NCI-H2081 treated with DMSO at 0.1 percent for 48 hours (cell line): ENCODE measurements at places on chromosomes 2 and 18.

- DNase-seq, result no peak
Measured at GRCh38 chr2:151757861-151758260, 23.6 kb upstream of the NEB start.

DNA sequence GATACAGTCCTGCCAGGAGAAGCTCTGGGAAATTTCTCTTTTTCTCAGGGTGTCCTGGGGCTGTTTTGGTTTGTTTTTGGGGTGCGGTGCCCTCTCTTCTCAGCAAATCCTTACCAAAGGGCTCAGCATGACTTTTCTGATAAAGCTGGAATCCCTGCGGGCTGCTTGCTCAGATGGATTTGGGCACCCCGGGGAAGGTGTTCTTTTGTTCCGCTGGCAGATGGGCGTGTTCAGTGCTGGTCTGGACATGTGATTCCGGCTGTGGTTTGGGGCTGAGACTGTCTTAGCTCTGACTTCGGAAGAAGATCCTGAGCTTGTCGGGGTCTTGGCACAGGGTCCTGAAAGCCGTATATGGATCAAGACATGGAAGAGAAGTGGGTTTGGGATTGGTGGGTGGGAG, 134.2 kb upstream of the SPRED2 start:
- no peak for DNase-seq

- no peak for DNase-seq
Measured at GRCh38 chr2:43294973-43295603, 68.7 kb upstream of the ZFP36L2 start.

GRCh38 chr2:200026332-200027230, 71.2 kb downstream of the MAIP1 start:
- no peak for DNase-seq

DNA sequence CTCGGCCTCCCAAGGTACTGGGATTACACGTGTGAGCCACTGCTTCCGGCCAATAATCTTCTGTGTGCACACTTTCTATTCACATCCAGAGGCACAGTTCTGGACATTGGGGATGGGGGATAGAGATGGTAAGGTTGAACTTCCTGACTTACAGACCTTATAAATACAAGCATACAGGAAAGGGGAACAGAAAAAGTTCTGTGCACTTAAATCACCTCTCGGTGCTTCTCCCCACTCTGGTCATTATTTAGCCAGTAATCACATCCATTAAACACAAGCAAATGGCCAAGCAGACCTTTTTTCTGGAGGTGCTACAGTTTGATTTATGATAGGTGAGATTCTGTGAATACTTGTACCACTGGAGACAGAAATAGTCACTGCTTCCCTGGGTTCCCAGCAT, 110.6 kb downstream of the CRIM1 start:
- no peak for DNase-seq

DNA sequence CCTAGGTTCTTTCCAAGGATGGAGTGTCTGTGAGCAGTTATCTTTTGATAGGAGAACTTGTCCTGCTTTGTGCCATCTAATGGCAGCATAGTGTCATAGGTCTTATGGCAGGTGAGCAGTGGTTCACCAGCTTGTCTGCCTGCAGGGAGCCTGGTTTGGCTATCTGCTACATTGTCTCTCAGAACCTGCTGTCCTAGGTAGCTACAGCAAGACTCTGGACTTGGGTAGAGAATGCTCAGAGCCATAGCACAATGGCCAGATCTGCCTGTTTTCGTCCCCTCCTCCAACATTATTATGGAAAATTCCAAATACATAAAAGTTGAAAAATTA, 28.3 kb downstream of the AGFG1 start:
- DNase-seq, result no peak

GRCh38 chr2:85750587-85751575, 2.9 kb upstream of the ATOH8 start:
- DNase-seq, result no peak

DNA sequence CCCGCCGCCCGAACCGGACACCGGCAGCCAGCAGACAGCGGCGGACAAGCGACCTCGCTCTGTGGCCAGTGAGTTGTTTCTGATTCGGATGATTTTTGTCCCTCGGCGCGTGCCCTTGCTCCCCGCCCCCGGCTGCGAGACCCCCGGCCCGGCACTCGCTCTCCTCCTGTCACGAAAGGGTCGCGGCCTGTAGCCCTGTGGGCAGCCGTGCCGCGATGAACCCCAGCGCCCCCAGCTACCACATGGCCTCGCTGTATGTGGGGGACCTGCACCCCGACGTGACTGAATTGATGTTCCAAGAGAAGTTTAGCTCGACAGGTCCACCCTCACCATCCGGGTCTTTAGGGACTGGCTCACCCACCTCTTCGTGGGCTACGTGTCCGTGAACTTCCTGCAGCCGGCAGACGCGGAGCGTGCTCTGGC, 1257.5 kb upstream of the ACVR2A start:
- no peak for DNase-seq

DNA sequence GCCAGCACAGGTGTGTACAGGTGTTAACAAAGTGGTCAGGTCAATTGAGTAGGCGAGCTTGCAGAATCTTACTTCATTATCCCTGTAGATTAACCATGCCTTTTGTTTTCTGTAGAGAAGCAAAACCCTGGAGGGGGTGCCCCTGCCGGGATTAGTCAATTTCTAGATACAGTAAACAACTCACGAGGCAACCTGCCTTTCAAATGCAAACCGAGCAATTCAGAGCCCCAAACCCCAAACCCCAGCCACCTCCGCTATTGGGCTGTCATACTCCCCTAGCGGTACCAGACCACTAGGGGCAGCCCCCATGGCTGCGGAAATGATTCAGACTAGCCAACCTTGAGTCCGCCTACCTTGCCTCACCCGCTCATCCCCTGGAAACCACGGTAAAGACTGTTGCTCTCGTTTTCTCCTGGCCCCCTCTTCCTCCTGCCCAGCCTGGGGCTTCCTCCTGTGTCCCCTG, 61.4 kb upstream of the KIF5C start:
- DNase-seq, result no peak

GRCh38 chr2:207514451-207514850, 15.3 kb upstream of the CREB1 start:
- DNase-seq, result no peak

GRCh38 chr2:109468893-109469292, 144.9 kb downstream of the SEPTIN10 start:
- no peak for DNase-seq

GRCh38 chr18:50424877-50425690, 50.2 kb downstream of the SKA1 start:
- no peak for DNase-seq

- no peak for DNase-seq
Measured at GRCh38 chr2:233117351-233117750, 57.2 kb downstream of the INPP5D start.

DNA sequence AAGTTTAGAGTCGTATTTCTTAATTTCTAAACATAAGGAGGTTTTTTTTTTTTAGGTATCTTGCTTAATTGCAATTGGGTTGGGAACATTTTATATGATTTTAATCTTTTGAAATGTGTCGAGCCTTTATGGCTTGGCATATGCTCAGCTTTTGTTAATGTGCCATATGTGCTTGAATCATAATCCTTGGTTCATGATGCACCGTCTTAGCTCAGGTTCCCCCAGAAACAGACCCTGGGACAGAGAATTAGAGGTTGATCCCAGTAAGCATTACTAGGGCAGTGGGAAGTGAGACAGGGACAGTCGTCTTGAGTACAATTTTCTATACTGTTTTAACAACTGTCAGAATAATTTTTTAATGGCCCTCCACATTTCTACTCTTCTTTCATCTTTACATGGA, 9.3 kb downstream of the CHCHD5 start:
- DNase-seq, result no peak

DNA sequence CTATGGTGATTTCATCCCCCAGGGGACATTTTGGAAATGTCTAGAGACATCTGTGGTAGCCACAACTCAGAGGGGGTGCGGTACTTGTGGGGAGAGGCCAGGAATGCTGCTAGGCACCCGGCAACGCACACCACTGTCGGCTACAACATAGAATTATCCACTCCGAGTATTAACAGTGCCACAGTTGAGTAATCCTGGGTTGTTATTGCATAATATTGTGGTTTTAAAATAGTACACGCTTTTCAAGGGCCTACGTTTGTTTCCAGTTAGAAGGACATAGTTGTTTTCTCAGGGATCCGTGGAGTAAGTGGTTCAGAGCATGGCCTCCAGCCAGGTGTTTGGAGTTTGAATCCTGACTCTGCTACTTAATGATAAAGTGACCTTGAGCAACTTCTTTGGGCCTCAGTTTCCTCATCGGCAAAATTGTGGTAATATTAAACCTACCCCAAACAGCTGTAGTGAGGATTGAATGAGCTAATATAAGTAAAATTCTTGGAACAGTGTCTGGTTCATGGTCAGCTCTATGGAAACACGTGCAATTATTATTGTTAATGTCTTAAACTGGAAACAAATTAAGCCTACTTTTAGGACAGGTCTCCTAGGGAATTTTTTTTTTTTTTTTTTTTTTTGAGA, 24.5 kb downstream of the CYP27A1 start:
- DNase-seq, result no peak

DNA sequence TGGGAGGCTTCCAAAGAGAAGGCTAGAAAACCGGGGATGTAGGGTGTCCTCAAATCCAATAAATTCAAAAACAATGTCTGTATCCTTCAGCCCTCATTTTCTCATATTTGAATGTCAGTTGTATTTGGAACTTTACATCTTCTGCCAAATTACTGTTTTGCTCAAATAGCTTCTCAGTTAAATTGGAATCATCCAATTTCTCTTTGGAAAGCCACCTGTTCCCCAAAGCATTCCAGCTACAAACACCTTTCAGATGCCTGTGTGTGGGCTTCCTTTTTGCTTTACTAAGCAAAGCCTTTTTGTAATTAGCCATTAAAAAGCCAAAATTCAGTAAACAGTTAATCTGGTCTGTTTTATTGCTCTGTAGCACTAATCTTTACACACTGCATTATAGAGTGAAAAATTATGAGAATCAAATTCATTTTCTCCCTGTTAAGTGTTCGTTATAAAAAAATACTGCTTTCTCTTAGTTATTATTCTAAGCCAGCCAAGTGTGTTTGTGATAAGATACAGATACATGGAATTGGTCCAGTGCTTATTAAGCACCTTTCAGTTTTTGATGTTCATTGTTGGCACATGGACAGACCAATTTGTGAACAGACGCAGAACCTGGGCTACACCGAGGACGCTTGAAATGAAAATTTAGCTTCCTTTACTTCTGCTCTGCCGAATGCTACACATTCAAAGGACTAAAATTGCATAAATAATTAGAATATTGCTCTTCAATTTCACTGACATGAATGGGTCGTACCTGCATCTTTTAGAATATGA, 151.6 kb downstream of the RTN4 start:
- no peak for DNase-seq

DNA sequence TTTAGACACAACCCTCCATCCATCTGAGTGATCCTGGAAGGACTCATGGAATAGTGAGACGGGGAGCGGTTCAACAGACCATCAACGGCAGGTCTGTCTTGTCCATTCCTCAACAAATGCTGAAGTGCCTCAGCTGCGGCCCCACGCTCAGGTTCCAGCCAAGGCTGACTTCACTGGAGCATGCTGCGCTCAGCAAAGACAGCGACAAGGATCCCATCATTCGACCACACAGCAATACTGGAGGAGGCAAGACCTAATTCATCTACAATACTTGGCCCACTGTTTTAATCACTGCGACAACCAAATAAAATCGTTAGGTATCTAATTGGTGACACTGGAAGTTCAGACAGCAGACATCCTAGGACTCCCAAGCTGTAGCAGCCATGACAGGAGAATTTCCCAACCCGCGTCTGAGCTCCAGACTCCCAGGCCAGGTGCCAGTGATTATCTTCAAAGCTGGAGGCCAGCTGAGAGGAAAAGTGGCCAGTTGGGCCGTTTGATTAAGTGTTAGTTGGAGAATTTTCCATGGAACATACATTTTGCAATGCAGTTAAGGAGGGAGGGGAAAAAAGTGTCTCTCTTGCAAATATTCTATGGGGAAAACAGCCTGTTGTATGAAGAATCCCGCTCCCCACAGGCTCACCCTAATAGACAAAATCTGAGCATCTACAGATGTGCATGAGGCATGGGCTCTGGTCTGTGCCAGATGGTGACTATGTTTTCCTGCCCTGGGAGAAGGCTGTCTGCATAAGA, 92.5 kb upstream of the SLC35G4 start:
- DNase-seq, result no peak

GRCh38 chr2:140376686-140377085, 1596.5 kb upstream of the NXPH2 start:
- DNase-seq, result no peak

GRCh38 chr2:217638533-217638932, 364.3 kb downstream of the TNS1 start:
- DNase-seq, result no peak

- no peak for DNase-seq
Measured at GRCh38 chr2:176843208-176843607, 369.4 kb upstream of the HNRNPA3 start.

- no peak for DNase-seq
Measured at GRCh38 chr2:2101924-2102323, 229.2 kb downstream of the MYT1L start.

DNA sequence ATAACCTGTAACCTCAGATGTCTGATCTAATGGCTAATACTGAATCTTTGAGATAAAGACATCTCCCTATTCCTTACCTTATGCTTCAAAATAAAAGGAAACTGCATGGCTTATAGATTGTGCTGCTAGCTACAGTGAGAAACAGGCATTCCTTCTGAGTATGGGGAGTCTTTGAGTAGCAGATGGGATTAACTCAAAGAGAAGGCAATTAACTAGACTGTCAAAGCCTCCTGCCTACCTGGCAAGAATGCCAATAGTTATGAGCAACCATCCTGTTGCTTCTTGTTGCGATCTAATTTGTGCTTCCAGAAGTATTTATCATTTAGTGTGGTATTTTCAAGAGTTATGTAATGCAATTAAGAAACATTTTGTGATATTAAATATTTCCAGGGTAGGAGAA, 660.0 kb upstream of the TMEFF2 start:
- DNase-seq, result no peak

GRCh38 chr2:217231212-217231611, 371.3 kb upstream of the TNP1 start:
- DNase-seq, result no peak

DNA sequence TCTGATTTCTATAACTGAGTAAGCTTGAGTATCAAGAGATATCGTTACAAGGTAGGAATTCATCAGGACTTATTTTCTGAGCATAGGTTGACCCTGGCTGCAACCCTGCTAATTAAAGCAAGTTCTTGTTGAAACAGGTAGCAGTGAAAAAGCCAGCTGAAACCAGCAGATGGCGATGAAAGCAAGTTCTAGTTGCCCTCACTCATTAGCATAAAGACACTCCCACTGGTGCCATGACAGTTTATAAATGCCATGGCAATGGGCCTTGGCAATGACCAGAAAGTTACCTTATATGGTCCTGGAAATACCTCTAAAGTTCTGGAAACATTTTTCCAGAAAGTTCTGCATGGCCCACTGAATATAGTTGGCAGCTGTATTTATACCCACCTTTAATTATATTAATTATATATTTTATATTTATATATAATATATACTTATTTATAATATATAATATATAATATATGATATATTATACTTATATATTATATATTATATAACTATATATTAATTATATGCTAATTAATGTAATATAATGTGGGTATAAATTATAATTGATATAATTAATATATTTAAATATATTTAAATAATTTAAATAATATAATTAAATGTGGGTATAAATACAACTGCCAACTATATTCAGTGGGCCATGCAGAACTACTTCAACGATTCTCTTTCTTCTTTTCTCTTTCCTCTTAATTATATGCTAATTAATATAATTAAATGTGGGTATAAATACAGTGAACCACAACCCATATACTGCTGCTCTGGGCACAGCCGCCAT, 188.0 kb downstream of the CDH7 start:
- peak; percentile 25 for DNase-seq
